ENCODE measurements at places on chromosomes 16 and 17. TPM values are rescaled to one million over a fixed set of nuclear protein-coding genes. Genes with fewer than 3 reads are reported as not detected.
A peak's percentile ranks its signal among the peaks of the same experiment; 100 is the strongest.

The TEKT5 gene
- total RNA-seq = 0.28 TPM

The CDH1 gene
- 777 TPM for total RNA-seq

The CACNG4 gene
- 0.26 TPM for total RNA-seq

The RTN4RL1 gene
- 0.43 TPM for total RNA-seq

- DNase-seq = no peak
Measured at GRCh38 chr17:20091174-20092029, 82.2 kb downstream of the SPECC1 start.

DNA sequence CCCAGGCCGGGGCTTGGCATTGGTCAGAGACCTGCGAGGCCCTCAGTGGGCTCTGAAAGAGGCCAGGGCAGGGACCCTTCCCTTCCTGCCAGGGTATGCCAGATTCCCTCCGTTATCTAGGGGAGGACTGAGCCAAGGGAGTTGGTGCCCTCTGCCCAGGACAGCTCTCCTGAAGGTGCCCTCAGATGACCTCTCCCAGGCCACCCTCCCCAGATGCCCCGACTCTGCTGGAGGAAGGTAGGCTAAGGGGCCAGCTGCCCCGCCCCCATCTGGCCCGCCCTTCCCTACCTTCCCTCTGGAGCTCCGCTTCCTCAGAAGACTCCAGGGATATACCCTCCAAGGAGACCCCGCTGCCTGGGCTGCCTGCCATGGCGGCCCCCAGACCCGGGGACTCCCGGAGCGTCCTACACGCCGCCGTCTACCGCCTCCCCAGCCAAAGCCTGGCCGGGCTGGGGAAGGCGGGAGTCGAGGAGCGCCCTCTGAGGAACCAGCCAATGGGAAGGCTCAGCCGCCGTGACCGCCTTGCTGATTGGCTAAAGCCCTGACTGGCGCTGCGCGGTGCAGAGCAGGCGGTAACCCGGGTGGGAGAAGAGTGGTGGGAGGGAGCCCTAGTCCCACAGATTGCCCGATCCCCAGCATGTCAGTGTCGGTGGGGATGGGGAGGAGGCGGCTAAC is 7.0 kb downstream of the MPP2 start:
- peak; percentile 88 for DNase-seq

- no peak for DNase-seq
Measured at GRCh38 chr16:106623-107324, 28.7 kb downstream of the MPG start.

DNA sequence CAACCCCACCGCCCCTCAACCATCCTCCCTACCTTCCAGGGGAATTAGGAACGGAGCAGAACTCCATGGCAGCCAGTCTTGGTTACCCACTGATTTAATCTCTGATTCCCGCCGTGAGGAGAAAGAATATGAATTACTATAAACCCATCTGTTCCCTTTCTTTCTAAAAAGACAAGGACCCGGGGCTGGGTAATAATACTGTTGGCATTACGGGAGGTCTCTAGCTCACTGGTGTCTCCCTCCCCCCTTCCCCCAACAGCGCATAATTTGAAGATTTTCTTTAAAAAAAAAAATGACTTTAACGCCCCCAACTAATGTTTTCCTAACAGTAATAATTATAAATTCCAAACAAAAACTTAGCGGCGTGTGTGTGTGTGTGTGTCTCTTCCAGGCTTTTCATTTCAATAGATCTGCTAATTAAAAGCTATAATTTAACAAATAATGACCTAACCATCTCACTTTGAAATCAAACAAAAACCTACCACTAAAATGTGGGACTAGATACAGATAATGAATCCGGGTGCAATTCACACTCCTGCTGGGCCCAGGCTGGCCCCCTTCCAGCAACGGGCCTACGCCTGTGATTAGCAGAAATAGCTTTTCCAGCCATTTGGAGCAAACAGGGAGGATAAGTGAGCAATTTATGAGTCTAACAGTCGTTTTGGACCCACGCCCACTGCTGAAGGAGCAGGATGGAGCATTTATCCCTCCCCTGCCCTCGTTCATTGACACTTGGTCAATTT is 18.2 kb upstream of the BHLHA9 start:
- DNase-seq = no peak

- DNase-seq = no peak
Measured at GRCh38 chr16:69590590-69590989, 24.8 kb downstream of the NFAT5 start.

DNA sequence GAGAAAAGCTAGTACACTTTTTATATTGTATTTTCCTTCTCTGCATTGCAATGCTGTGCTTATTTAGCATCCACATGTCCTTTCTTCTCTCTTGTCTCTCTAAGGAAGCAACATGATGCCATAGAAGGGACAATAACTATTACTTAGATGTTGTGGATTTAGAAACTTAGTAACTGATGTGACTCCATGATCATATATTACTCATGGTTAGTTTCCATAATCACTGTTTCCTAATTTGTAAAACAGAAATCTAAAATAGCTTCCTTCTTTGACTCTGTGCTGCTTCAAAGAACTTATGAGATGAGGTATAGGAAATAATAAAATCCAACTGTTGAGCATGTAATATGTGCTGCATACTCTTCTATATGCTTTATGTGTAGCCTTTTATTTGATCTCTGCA is 6.6 kb upstream of the ABCA5 start:
- DNase-seq = no peak

DNA sequence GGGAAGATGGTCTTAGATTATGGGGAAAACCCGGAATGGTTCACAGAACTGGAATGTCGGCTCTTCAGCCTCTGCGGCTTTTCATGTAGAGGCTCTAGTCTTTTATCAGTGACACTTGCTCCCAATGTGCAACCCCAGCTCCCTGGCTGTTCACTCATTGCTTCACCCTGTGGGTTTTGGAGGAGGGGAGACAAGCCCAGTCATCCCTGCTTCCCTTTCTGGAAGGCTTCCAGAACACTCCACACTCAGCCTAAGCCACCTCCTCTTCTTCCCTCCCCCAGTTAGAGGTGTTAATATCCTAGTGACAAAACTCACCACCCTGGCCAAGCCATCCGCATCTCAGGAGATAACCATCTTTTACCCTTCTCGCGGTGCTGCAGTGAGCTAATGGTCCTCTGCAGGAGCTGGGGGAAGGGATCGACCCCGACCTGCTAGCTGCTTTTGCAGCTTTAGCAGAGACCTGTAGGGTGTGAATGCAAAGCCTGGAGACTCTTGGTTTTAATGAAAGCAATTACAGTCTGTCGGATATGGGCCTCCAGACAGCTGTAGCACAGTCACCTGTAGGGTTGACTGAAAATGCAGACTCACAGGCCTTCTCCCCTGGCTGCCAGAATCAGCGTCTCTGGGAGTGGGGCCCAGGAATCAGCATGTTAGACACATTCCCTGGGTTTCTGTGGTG is 24.3 kb upstream of the LASP1NB start:
- DNase-seq = no peak

GRCh38 chr16:10561425-10561824 is 19.0 kb downstream of the EMP2 start:
- no peak for DNase-seq

- DNase-seq = no peak
Measured at GRCh38 chr16:53859995-53860540, 156.1 kb downstream of the FTO start.

- peak; percentile 80 for DNase-seq
Measured at GRCh38 chr17:1580979-1581676, 18.5 kb upstream of the PITPNA start.
